ENCODE measurements at places on chromosomes 16 and 17. TPM values are rescaled to one million over a fixed set of nuclear protein-coding genes. Genes with fewer than 3 reads are reported as not detected.
A peak's percentile ranks its signal among the peaks of the same experiment; 100 is the strongest.

GRCh38 chr16:46843898-46844642, 13.1 kb upstream of the C16orf87 start:
- H3K4me3 ChIP-seq = no peak overlapping the region
- no peaks in the 10 kb centered on the region for H3K36me3 ChIP-seq
- DNase-seq = no peak
- no peaks in the 10 kb centered on the region for H3K27me3 ChIP-seq
- H3K4me1 ChIP-seq = no peaks in the 10 kb centered on the region

- H3K27ac ChIP-seq = no peak overlapping the region
- peaks cover 2% of the 10 kb centered on the region for H3K36me3 ChIP-seq
- peaks cover 7% of the 10 kb centered on the region for H3K4me1 ChIP-seq
These were observed 6.6 kb downstream of the POLR2C start for GRCh38 chr16:57469046-57469445.

DNA sequence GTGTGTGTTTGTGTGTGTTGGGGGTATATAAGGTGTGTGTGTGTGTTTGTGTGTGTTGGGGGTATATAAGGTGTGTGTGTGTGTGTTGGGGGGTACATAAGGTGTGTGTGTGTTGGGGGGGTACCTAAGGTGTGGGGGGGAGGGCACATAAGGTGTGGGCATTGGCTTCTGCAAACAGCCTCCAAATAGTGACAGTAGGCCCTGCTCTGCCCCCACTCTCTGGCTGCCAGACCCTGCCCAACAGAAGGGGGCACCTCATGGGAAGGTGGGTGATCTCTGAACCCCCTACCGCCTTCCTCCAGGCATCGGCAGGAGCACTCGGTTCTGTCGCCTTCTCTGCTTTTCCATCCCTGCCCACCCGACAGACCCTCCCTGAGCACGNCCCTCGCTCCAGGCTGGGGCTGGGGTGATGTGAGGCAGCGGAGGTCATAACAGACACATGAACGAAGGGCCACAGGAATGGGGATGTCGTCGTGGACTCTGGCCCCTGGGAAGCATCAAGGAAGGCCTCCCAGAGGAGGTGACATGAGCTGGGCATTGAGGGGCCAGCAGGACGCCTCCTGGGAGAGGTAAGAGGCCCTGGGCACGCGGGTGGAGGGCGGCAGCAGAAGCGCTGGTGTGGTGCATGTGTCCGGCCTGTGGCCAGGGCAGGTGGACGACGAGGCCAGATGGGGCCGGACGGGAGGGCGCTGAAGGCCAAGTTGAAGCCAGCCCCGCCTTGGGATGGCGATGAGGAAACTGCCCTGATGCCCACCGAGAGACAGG, 136.6 kb upstream of the RPH3AL start:
- H3K36me3 ChIP-seq = no peaks in the 10 kb centered on the region
- no peaks in the 10 kb centered on the region for H3K4me1 ChIP-seq
- peak overlapping the region; percentile 73 for H3K27ac ChIP-seq
- peak; percentile 62 for DNase-seq
- no peaks in the 10 kb centered on the region for H3K27me3 ChIP-seq

DNA sequence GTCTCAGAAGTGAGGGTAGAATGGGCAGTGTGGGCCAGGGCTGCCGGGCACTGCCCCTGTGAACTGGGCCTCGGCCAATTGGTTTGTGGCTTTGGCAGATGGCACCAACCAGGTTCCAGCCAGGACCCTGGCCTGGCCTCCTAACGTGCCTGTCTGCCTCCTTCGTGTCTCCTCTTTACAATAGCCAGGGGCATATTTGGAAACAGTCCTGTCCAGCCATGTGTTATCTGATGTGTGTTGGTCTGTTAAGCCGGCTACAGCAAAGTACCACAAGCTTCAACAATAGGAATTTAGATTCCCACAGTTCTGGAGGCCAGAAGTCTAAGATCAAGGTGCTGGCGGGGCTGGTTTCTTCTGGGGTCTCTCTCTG, 14.6 kb downstream of the CRISPLD2 start:
- peaks cover 25% of the 10 kb centered on the region for H3K4me1 ChIP-seq
- no peaks in the 10 kb centered on the region for H3K36me3 ChIP-seq
- no peak overlapping the region for H3K4me3 ChIP-seq
- no peaks in the 10 kb centered on the region for H3K27me3 ChIP-seq
- no peak overlapping the region for H3K27ac ChIP-seq

DNA sequence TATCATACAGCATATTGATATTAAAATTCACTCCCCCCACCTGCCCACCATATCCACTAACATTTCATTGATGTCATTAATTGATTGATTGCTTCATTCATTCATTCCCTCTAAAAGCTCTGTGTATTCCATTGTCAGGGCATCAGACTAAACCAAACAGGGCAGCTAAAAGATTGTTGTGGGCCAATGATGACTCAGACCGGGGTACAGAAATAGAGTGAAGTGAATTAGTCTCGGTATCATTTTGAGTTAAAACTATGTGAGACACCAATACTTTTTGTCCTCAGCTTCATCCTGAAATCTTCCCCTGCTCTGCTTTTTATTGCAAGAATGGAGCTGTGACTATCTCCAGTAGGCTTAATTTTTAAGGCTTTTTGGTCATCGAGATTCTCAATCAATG, 868.3 kb downstream of the CDH11 start:
- no peak overlapping the region for H3K4me3 ChIP-seq
- DNase-seq = no peak
- no peaks in the 10 kb centered on the region for H3K27me3 ChIP-seq
- no peak overlapping the region for H3K27ac ChIP-seq

- H3K4me3 ChIP-seq = no peak overlapping the region
- no peak overlapping the region for H3K27ac ChIP-seq
- H3K4me1 ChIP-seq = peaks cover 2% of the 10 kb centered on the region
- no peaks in the 10 kb centered on the region for H3K36me3 ChIP-seq
- no peak for DNase-seq
- H3K27me3 ChIP-seq = no peaks in the 10 kb centered on the region
These were observed 13.5 kb upstream of the ZNF689 start for GRCh38 chr16:30623536-30624283.

DNA sequence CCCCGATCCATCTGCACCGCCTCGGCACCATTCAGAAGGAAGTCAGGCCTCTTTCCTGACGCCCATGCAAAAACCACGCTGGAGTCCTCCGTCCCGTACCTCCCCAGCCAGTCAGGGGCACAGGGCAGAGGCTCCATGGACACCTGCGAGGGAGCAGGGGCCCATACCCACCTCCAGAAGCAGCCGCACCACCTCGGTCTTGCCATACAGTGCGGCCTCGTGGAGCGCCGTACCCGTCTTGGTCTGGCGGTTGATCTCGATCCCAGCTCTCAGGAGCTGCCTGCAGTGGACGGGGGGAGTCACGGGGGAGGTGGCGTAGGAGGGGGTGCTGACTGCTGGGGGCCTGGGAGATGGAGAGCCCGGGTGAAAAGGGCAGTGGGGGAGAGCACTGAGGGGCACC, 9.2 kb downstream of the CASKIN2 start:
- no peaks in the 10 kb centered on the region for H3K36me3 ChIP-seq
- no peak overlapping the region for H3K27ac ChIP-seq
- H3K4me3 ChIP-seq = no peak overlapping the region
- H3K27me3 ChIP-seq = no peaks in the 10 kb centered on the region
- peaks cover 15% of the 10 kb centered on the region for H3K4me1 ChIP-seq

- H3K27me3 ChIP-seq = no peaks in the 10 kb centered on the region
- no peaks in the 10 kb centered on the region for H3K36me3 ChIP-seq
- no peak overlapping the region for H3K4me3 ChIP-seq
- H3K27ac ChIP-seq = no peak overlapping the region
These were observed 92.1 kb upstream of the ZNF750 start for GRCh38 chr17:82931699-82932517.

DNA sequence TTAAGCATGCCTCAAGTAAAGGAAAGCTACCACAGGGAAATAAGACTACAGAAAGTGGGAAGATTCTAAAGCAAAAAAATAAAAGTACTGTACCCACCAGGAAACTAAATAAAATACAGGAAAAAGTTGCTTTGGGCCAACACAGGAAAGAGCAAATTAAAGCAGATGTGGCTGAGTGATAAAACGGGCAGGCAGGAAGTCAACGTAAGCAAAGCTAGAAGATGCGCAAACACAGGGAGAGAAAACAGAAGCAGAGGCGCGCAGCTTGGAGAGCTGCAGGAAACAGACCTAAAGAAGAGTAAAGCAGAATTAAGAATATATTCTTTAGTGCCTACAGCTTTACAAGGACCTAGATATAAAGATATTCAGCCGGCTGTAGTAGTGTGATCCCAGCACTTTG, 21.7 kb downstream of the USP36 start:
- H3K4me3 ChIP-seq = no peak overlapping the region
- H3K27ac ChIP-seq = no peak overlapping the region
- no peak for DNase-seq
- peaks cover 20% of the 10 kb centered on the region for H3K36me3 ChIP-seq
- no peaks in the 10 kb centered on the region for H3K27me3 ChIP-seq

- peaks cover 20% of the 10 kb centered on the region for H3K4me1 ChIP-seq
- no peak overlapping the region for H3K4me3 ChIP-seq
- DNase-seq = no peak
These were observed 17.0 kb downstream of the CEP295NL start for GRCh38 chr17:78885956-78886355.

- H3K4me1 ChIP-seq = peaks cover 62% of the 10 kb centered on the region
- no peak for DNase-seq
- H3K36me3 ChIP-seq = peaks cover 9% of the 10 kb centered on the region
- no peaks in the 10 kb centered on the region for H3K27me3 ChIP-seq
- H3K4me3 ChIP-seq = no peak overlapping the region
- peak overlapping the region; percentile 90 for H3K27ac ChIP-seq
These were observed 3.8 kb downstream of the ARHGDIA start for GRCh38 chr17:81867170-81867990.

- no peak overlapping the region for H3K27ac ChIP-seq
- H3K4me1 ChIP-seq = no peaks in the 10 kb centered on the region
- no peak for DNase-seq
- H3K36me3 ChIP-seq = no peaks in the 10 kb centered on the region
- H3K27me3 ChIP-seq = no peaks in the 10 kb centered on the region
- H3K4me3 ChIP-seq = no peak overlapping the region
These were observed 4.9 kb downstream of the ALOX15 start for GRCh38 chr17:4636474-4637100.

DNA sequence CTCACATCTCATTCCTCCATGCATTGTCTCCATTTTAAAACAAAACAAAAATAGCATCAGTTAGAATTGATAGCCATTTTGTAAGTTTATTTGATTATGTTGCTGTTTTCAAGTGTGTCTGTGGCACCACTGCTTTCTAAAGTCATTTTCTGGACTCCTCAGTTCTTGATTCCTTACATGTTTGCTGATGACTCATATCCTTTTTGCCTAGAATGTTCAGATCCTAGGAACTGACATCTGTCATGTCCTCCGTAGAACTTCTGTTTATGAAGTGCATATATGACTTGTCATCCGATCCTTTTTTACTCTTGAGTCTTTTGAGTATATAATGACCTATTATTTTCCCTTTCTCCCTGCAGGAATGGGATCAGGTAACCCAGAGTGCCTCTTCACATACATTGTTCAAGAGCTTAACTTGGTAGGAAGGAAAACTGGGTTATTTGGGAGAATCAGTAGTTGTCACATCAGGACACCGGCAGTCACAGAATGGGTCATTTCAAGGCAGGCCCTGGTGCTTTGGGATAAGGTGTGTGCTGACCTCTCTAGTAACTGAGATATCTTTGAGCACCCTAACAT, 69.2 kb downstream of the MAP2K4 start:
- H3K4me1 ChIP-seq = no peaks in the 10 kb centered on the region
- no peaks in the 10 kb centered on the region for H3K36me3 ChIP-seq
- no peak overlapping the region for H3K27ac ChIP-seq
- peak; percentile 18 for DNase-seq
- no peaks in the 10 kb centered on the region for H3K27me3 ChIP-seq
- H3K4me3 ChIP-seq = no peak overlapping the region

DNA sequence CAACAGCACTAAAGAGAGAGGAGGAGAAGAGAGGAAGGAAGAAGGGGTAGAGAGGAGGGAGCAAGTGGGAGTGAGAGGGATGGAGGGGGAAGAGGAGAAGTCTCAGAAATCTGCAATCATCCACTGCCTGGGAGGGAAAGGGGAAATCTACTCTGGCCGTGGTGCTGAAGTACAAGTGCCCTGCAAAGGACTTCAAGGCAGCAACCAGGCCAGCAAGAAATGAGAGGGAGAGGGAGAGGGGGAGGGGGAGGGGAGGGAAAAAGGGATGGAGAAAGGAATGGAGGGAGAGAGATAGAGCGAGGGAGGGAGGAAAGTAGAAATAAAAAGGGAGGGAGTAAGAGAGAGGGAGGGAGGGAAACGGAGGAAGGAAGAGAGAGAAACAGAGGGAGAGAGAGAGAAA, 130.8 kb upstream of the EEF2KMT start:
- no peak overlapping the region for H3K4me3 ChIP-seq
- no peaks in the 10 kb centered on the region for H3K36me3 ChIP-seq
- DNase-seq = no peak
- H3K27ac ChIP-seq = no peak overlapping the region

GRCh38 chr17:59666235-59666634, 41.0 kb downstream of the PTRH2 start:
- no peaks in the 10 kb centered on the region for H3K27me3 ChIP-seq
- H3K27ac ChIP-seq = no peak overlapping the region
- no peak overlapping the region for H3K4me3 ChIP-seq
- peaks cover 3% of the 10 kb centered on the region for H3K4me1 ChIP-seq
- H3K36me3 ChIP-seq = peaks cover 52% of the 10 kb centered on the region

DNA sequence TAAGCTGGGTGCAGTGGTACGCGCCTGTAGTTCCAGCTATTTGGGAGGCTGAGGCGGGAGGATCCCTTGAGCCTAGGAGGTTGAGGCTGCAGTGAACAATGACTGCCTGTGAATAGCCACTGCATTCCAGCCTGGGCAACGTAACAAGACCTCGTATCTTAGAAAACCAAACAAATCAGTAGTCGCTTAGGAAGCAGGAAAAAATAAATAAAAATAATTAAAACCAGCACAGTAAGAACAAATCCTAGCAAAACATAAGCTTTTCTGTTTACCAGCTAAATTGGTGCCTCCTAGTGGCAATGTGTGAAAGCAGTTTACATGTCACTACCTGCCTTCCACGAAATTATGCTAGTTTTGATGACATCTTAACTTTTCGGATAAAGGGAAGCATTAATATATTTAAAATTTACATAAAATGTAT, 1.3 kb downstream of the ARMC5 start:
- no peak for DNase-seq
- H3K36me3 ChIP-seq = no peaks in the 10 kb centered on the region
- H3K27ac ChIP-seq = peak overlapping the region; percentile 90
- no peaks in the 10 kb centered on the region for H3K27me3 ChIP-seq

- no peak overlapping the region for H3K4me3 ChIP-seq
- H3K36me3 ChIP-seq = no peaks in the 10 kb centered on the region
- no peak for DNase-seq
- H3K27ac ChIP-seq = no peak overlapping the region
These were observed 12.0 kb upstream of the PNPO start for GRCh38 chr17:47929218-47930000.

GRCh38 chr16:27760789-27761176, 210.8 kb downstream of the KATNIP start:
- no peak overlapping the region for H3K4me3 ChIP-seq
- H3K27me3 ChIP-seq = no peaks in the 10 kb centered on the region
- no peak for DNase-seq
- H3K36me3 ChIP-seq = no peaks in the 10 kb centered on the region
- H3K4me1 ChIP-seq = no peaks in the 10 kb centered on the region

Gene PSME3IP1
- 67.6 TPM for total RNA-seq

Gene AOC3
- 0.21 TPM for total RNA-seq

Gene PYDC1
- not detected for total RNA-seq

Gene LRRC37B
- 24.9 TPM for total RNA-seq

Gene SLC12A3
- total RNA-seq = 0.15 TPM

Measured in Panc1 (cell line).